ENCODE measurements at places on chromosomes 1 and 21.
A peak's percentile ranks its signal among the peaks of the same experiment; 100 is the strongest.

GRCh38 chr1:69540052-69540451 lies 27.7 kb upstream of the LRRC7 start:
- no peak for DNase-seq

DNA sequence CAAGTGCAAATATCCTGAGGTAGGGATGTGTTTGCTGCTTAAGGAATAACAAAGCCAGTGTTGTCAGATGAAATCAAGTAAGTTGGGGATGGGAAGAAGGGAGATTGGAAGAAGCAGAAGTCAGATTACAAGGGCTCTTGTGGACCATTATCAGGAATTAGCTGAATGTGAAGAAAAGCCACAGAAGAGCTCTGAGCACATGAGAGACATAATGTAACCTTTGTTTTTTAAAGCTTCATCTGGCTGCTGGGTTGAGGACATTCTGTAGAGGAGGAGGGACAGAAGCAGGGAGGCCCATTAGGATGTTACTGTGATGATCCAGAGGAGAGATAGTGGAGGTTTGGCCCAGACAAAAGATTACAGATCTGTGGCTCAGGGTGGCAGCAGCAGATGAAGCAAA lies 111.7 kb downstream of the DUSP10 start:
- no peak for DNase-seq

DNA sequence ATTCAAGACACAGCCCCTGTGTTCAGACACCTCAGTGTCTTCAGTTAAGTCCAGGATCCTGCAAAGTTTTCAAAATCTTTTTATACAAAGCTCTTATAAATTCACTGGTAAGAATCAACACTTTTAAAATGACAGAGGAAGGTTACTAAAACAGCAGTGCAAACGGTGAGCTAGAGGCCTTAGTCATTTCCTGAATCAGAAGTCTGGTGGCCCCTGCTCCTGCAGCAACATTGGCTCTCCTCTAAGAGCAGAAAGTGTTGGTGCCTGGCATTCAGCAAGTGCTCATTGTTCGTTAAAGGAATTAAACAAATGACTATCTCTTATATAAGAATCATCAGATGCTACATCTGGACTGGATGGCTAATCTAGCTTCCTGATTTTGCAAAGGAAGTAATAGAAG lies 282.9 kb downstream of the PTGER3 start:
- peak; percentile 39 for DNase-seq

DNA sequence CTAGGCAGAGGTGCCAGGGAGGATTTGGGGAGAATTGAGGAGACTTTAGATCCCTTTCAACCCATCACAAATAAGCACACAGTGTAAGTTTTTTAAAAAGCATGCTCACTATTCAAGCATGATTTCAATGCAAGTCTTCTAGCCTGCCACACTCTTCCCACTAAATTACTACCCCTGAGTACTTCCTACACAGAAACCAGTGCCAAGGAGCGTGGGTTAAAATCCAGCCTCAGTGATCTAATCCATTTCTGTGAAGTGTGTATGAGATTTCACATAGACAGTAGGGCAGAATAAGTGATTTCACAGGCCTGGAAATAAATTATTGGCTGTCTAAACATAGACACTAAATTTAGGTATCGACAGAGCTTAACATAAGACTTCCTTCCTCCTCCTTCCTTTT lies 142.9 kb upstream of the ATP1B1 start:
- no peak for DNase-seq

- peak; percentile 36 for DNase-seq
These were observed 49.5 kb upstream of the ERRFI1 start for GRCh38 chr1:8075511-8076051.

DNA sequence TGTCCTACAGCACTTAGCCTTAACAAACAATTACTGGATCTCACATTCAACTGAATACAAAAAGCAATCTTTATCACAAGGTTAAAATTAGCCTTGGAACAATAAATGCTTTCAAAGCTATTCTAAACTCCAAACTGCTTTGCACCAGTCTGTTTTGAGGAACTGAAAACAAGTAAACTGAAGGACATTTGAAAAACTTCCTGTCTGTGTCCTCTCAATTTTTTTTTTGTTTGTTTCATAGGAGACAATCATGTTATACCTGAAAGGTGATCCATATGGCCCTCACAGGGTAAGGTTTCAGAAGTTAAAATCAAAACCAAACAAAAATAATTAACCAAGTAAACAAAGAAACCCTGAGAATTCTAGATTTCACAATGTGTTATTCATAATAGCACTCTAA lies 459.1 kb downstream of the DPYD start:
- no peak for DNase-seq

- no peak for DNase-seq
These were observed 39.4 kb upstream of the ZNF326 start for GRCh38 chr1:89955311-89956205.

- no peak for DNase-seq
These were observed 1.8 kb upstream of the MEX3A start for GRCh38 chr1:156083800-156084790.

GRCh38 chr1:19083081-19083480 lies 126.6 kb upstream of the IFFO2 start:
- DNase-seq, result no peak

GRCh38 chr1:205538235-205538840 lies 33.9 kb downstream of the CDK18 start:
- DNase-seq, result peak; percentile 5

- DNase-seq, result no peak
These were observed 135.7 kb downstream of the CNIH3 start for GRCh38 chr1:224751624-224752311.

- no peak for DNase-seq
These were observed 18.1 kb downstream of the KIAA0040 start for GRCh38 chr1:175174309-175175102.

DNA sequence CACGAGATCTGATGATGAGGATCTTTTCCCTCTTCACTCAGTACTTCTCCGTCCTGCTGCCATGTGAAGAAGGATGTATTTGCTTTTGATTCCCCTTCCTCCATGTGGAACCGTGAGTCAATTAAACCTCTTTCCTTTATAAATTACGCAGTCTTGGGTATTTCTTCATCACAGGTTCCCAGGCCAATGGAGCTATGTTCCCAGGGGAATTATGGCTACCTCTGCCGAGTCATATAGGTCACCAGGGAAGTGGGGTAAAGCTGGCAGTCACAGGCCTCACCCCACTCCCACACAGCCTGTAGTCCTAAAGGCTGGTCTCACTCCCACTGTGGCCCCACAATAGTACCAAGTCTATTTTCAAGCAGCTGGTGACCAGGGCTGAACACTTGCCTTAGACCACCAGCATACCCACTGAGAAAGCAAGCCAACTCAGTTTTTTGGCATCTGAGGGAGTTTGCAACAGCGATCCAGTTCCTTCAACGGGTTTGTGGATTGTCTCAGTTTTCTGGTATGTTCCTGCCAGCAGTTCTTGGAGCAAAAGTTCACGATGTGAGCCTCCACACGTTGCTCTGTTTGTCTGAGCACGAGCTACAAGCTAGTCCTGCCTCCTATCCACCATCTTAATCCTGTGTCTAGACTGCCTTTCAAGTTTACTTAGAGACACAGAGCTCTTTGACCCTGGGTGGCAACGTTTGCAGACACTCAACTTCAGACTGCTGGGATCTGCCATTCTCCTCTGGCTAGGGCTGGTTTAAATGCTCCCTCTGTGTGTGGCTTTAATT lies 104.5 kb downstream of the CENPF start:
- peak; percentile 78 for DNase-seq

DNA sequence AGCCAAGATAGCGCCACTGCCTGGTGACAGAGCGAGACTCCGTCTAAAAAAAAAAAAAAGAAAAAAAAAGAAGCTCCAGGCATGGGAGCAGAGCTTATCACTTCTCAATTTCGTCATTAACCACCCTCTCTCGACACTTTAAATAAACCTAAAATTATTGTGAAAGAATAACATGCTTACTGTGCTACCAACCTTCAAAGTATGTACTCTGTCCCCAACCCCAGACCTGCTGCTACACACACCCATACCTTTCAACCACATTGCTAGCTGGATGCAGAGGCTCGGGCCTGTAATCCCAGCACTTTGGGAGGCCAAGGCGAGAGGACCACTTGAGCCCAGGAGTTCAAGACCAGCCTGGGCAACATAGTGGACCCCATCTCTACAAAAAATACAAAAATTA lies 38.7 kb downstream of the GNPAT start:
- DNase-seq, result no peak

GRCh38 chr1:206761159-206761768 lies 9.3 kb upstream of the IL19 start:
- peak; percentile 18 for DNase-seq

GRCh38 chr1:197519741-197520334 lies 251.8 kb downstream of the CRB1 start:
- peak; percentile 15 for DNase-seq

- DNase-seq, result peak; percentile 11
These were observed 35.0 kb downstream of the MTOR start for GRCh38 chr1:11227106-11228077.

DNA sequence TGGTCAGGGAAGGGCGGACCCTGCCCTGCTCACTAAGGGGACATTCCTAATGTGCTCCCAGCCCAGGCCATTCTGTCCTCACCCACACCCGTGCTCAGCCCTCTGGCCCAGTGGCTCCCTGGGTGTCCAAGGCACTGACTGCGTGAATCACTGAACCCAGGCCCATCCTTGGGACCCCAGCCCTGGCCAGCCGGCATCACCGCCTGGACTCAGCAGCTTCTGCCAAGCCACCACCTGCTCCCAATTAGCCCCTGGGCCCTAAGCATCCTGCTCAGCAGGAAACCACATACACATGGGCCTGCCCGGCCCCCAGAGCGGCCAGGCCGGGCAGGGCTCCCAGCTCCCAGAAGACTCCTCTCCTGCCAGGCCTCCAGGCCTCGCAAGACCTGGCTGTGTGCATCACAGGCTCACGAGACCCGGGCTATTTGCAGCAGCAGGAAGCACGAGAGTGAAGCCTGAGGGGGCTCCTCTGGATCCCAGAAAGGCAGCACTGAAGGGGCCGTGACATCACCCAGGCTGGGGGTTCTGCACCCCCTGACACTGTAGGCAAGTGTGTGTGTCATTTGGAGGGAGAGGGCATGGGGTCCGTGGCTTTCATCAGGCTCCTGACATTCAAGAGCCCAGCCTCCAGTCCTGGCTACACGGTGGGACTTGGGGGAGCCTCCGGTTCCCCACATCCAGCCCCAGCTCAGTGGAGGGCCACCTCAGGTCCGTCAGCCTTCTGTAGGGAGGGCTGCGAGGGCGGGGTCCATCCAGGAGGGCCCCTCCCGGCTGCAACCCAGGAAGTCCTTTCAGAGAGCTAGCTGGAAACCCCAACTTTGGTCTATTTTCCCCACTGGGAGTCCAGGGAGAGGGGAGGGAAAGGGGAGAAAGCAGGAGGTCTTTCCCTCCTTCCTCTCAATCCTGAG lies 1.6 kb downstream of the MFAP2 start:
- DNase-seq, result peak; percentile 97

GRCh38 chr1:38004284-38005108 lies 818 bp downstream of the FHL3 start:
- DNase-seq, result no peak

DNA sequence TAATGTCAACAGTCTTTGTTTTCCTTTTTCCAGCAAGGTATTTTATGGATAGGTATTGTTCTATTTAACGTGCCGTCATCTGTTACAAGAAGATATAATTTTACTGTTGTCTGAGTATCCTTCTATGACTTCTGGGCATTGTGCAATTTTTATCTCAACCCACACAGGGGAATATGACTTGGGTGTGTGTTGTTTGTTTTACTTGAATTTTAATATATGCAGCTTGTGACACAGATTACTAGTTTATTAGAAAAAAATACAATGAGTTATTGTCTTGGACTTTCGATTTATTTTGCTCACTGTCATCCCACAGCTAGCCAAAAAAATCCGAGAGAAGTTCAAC lies 111.9 kb downstream of the CACHD1 start:
- no peak for DNase-seq

DNA sequence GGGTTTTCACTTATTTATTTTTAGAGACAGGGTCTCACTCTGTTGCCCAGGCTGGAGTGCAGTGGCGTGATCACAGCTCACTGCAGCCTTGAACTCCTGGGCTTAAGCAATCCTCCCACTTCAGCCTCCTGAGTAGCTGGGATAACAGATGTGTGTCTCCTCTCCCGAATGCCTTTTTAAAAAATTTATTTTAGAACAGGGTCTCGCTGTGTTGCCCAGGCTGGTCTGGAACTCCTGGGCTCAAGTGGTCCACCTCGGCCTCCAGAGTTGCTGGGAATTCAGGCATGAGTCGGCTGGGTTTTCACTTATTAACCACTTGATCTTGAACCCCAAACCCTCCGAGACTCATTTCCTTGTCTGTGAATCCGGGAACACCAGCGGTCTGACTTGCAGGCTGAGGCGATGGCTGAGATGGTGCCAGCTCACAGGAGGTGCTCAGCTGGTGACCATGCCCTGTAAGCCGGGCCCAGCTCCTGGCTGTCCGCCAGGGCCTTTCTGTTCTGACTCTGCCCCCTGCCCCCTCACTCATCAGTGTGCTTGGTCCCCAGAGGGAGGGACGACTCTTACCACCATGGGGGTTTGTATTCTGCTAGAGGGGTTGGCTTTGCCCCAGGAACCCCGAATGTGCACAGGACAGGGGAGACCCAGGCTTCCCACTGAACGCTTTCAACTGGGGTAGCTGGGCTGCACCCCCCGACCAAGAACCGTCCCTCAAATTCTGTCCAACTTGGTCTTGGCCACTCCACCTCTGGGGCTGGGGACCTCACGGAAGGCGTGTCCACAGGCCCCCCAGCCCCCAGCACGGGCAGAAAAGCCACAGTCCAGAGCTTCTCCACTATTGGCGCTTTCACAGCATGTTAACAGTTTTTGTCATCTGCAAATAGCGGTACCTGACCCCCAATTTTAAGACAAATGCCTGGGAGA lies 22.5 kb downstream of the MMEL1 start:
- DNase-seq, result peak; percentile 5

DNA sequence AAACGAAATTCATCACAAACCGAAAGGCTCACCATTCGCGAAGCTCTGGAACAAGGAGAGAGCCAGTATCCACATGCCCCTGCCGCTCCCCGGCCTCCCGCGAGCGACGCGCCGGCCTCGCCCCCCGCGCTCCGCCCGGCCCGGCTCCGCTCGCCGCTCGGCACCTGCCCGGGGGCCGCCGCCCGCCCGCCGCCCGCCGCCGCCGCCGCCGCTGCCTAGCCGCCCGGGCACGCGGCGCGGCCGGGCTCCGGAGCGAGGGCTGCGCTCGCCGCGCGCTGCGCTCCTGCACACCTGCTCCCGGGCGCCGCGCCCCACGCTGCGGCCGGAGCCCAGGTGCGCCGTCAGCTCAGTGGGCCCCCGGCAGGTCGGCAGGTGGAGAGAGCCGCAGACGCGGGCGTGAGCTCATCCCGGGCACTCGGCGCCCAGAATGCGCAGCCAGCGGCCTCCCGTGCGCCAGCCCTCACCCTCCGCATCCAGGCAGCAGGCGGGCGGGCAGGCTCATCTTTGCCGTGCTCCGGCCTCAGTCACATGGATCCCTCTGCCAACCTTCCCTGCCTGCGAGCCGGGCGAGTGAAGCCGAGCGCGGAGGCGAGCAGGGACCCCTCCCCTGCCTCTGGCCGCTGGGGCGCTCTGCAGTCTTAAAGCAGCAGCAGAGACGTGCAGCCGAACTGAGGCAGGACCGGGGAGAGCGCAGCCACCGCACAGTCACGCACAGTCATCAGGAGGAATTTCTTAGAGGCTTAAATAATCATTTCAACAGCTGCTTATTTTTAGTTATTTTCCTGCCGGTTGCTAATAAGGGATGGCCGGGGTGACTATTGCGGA lies at the start of gene DSCAM:
Gene DSCAM (minus strand): TSS at position 572 of the 825 bp plus-strand sequence. CDS start 497 bp downstream, at position 75.
- no peak for DNase-seq

- peak; percentile 12 for DNase-seq
These were observed 48.6 kb upstream of the EXO1 start for GRCh38 chr1:241799416-241799815.

All from AG10803 (cell line).